ENCODE measurements at places on chromosomes 1 and 21. TPM values are rescaled to one million over a fixed set of nuclear protein-coding genes. Genes with fewer than 3 reads are reported as not detected.

- DNase-seq: no peak
These were observed 19.1 kb downstream of the ILDR2 start for GRCh38 chr1:166956057-166956850.

- no peak for DNase-seq
These were observed 9.9 kb downstream of the CAMTA1 start for GRCh38 chr1:6795203-6795602.

DNA sequence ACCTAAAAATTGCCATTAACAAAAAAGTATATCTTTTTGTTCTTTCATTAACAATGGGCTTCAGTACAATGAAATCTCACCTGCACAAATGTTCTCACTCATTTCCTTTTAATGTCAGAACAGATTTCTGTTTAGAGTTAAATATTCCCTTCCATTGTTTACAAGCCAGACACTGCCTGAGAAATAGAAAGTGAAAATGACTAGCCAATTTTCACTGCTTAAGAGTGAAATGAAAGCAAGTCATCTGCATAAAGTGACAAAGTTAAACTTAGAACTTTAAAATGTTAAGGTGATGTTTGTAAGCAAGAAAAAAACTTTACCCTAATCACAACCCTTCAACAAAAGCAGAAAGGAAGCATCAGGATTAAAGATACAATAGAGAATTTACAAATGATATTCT lies 27.5 kb downstream of the COA6 start:
- no peak for DNase-seq

Gene XCL1
- not detected for total RNA-seq

- DNase-seq: no peak
These were observed 13.9 kb upstream of the C1orf141 start for GRCh38 chr1:67148516-67149178.
